NCI-H187 treated with DMSO at 0.1 percent for 48 hours (cell line): ENCODE measurements at places on chromosomes 11 and 22.

GRCh38 chr11:32043737-32044136 lies 47.1 kb upstream of the RCN1 start:
- no peak for DNase-seq

- no peak for DNase-seq
These were observed 63.2 kb downstream of the ETS1 start for GRCh38 chr11:128524172-128524571.

GRCh38 chr11:57700425-57700824 lies 11.6 kb downstream of the MED19 start:
- no peak for DNase-seq

GRCh38 chr11:11929920-11930319 lies 78.5 kb downstream of the DKK3 start:
- DNase-seq = no peak

DNA sequence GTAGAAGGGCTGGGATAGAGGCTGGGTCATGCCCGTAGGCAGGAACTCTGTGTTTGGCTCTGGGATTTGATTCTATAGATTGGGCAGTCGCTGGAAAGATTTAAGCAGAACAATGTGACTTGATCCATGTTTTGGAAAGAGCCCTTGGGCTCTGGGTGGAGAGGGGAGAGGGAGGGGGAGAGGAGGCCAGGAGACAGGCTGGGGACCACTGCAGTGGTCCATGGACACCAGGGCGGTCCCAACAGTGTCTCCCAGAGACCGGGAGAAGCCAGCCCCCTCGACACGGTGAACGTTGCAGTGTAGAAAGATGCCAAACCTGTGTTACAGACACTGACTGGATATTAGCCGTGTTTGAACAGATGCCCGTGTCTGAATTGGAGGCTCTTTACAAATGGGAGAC lies 19.5 kb downstream of the PVALB start:
- DNase-seq = no peak

DNA sequence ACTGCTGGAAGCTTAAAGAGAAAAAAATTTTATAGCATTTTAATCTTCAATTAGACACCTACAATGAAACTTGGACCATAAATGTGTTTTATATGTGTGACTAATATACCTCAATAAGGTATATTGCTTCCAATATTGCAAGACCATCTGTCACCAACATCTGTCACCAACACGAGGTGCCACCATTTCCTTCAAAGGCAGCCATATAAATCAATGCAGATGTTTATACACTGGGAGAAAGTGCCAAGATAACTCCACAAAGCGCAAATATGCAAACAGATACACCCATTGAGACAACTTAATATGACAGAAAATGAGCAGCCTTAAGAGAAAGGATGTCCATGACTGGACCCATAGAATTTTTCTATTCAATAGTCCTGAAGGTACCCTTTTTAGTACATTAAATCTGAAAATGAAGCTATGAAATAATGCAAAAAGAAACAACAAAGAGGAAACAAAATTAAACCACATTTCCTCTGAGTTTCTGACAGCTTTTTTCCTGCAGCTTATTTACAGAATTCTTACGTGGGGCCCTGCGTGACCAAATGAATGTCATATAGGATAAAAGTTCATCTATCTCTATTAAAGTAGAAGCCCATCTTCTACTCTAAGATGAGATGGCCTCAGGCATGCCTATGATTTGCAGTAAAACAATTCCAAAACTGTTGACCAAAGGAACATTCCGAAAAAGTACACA lies 12.5 kb downstream of the MPZL3 start:
- no peak for DNase-seq

GRCh38 chr22:20584029-20584871 lies 76.8 kb downstream of the MED15 start:
- DNase-seq = no peak

- DNase-seq = no peak
These were observed 8.6 kb downstream of the MOB2 start for GRCh38 chr11:1478011-1478410.

DNA sequence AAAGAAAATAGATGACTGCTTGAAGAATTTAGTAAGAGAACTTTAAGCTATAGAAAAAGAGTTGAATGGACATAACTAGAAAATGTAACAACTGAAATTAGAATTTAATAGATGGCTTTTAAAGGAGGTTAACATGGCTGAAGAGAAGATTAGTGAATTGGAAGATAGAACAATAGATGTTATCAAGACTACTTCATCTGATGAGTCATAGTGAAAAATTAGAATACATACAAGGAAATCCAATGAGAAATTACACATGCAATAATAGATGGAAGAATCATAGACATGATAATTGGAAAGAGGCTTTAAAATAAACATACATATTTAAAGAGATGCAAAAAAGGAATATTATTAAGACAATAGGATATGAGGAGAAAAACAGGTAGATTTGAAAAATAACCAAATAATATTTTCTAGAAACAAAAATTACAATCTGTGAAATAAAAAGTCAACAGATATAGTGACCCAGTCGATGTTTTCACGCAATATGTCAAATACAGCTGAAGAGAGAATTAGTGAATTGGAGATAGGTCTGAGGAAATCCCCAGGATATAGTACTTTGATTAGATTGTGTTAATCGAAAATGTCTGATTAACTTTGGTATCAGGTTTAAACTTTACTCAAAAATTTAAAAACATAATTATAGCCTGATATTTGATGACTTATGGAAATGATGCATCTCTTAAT lies 28.2 kb downstream of the CAT start:
- DNase-seq = no peak

GRCh38 chr11:66495401-66495854 lies 15.0 kb upstream of the BBS1 start:
- no peak for DNase-seq

DNA sequence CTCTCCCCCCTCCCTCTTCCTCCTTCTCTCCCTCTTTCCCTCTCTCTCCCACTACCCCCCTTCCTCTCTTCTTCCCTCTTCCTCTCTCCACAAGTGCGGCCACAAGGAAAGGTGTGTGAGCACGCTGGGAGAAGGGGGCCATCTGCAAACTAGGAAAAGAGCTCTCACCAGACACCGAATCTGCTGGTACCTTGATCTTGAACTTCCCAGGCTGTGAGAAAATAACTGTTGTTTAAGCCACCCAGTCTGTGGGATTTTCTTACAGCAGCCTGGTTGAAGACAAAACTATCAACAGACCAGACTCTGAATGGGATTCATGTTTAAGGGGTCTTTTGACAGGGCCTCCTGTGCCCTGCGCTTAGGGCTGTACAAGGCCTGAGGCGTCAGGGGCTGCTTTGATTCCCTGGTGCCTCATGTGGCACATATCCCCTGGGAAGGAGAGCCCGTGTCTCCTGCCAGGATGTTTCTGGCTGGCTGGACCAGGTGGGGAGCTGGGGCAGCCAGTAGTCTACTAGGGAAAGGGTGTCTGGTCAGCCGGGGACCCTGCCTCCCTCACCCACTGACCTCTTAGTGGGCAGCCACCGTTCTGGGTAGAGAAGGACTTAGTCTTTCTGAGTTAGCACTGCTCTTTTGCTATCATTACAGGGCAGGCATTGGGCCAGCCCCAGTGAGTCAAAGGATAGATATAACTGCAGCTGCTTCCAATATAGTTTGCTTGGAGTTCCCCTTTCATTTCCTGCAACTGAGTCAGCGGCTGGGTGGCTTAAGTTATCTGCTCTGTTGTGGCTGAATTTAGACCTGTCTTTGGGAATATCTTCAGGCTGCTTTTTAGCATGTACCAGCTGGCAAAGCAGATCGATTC lies 6.2 kb downstream of the PANX1 start:
- DNase-seq = no peak

DNA sequence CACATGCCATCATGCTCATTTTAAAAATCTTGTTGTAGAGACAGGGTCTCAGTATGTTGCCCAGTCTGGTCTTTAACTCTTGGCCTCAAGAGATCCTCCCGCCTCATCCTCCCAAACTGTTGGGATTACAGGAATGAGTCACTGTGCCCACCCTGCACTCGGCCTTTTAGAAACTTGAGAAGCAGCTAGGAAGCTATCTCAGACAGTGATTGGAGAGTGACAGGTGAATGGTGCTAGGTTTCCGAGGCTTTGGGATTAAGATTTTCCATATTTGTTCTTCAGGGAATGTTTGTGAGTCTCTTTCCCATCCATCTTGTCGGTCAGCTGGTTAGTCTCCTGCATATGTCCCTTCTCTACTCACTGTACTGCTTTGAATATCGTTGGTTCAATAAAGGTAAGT lies 10.5 kb downstream of the EI24 start:
- no peak for DNase-seq

- no peak for DNase-seq
These were observed 378.0 kb downstream of the NTM start for GRCh38 chr11:131748151-131749050.

DNA sequence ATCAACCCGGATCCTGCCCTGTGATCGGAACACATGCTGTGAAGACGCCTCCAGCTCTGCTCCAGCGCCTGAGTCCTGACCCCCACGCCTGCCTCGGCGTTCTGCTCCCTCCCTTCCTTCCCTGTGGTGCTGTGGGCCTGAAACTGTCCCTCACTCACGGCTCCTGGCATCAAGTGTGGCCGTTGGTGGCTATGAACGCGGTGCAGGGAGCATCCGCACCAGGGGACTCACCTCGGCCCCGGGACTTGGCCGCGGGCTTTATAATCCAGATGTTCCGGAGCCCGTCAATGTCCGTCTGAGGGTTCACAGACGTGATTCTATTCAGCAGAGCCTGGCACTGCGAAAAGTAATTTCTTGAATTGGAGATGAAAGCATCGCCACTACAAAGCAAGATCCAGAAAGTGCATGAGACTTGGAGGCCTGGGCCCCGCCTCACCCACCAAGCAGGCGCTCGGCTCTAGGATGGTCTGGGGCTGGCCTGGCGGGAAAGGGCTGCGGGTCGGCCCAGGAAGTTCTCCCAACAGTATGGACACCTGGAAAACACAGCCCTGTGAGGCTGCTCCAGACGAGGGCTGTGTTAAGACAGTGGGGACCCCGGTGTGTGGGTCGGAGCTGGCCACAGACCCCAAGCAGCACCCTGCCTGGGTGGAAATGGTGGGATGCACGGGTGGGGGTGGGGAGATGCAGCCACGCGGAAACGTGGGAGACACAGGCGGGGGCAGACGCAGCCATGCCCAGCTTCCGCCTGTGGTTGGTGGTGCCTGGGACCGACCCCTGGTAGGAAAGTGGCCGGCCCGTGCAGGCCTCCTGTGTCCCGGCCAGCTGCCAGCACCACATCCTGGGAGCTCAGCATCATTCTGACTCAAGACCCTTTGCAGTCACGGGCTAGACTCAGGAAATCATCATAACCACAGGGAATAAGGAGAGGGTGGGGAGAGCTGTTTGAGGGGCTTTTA lies 21.8 kb upstream of the IL17REL start:
- no peak for DNase-seq

- DNase-seq = no peak
These were observed 1003.3 kb upstream of the CCDC90B start for GRCh38 chr11:84289381-84289906.

DNA sequence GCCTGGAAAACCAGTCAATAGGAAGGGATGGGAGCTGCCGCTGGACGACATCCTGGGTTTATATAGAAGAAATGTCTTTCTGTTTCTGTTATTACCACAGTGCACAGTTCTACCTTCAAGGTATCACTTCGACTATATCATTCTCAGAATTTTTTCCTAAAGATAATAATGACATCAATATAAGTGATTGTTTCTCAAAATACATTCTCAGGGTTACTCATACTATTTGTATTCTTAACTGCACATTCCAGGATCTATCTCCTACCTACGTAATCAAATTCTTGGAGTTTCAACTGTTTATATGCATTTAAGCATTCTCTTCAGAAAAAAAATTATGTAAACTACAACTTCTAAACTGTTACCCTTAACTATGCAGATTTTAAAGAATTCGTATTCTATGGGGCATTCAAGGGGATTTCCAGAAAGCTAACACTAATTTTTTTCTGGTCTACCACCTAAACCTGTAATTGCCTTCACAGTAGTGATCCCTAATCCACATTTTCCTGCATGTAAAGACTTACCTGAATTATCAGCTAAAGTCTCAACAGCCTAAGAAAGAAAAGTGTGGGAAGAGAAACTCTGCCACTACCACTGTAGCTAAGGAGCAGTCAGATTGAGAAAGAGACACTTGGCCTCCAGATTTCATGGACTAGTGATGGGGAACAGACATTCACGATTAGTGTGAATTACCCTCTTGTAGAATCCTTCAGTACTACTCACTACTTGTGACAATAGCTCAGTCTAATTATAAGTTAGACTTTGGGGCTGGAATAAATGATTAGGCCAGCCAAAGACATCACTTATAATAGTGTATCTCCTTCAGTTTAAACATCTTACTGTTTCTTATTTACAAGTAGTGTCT lies at the start of gene OR51B5:
Gene OR51B5 (minus strand): TSS at position 51 of the 862 bp plus-strand sequence. CDS start 0 bp downstream, at position 51.
- DNase-seq = no peak

GRCh38 chr11:3208272-3208671 lies 10.3 kb downstream of the MRGPRG start:
- no peak for DNase-seq

DNA sequence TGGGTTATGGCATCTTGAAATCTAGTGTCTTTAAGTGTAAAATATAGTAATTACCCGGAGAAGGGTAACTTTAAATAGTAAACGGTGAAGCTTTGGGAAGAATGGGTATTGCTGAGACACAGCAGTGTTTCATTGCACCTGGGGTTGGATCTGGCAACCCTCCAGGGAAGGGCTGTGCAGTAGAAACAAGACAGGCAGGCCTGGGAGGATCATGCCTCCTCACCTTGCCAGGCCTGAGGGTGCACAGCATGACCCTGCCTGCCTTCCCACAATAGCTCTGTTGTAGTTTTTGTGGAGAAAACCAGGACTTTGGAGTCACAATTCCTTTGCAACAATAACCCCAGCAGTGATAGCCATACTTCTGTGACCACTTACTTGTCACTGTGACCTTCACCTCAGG lies 64.6 kb upstream of the ADSL start:
- no peak for DNase-seq
